ENCODE measurements at places on chromosomes 7 and 10.

DNA sequence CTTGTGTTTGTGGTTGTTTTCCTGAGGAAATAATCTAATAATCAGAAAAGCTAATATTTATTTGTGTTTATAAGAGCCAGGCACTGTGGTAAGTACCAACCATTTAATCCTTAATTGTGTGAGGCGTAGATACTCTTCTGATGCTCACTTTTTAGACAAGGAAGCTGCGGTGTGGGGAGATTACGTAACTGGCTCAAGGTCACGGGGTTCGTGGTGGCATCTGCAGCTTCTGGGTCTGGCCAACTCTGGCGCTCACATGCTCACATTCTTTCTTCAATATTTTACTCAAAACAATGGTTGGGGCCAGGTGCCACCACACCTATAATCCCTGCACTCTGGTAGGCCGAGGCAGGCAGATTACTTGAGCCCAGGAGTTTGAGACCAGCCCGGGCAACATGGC lies 77.6 kb downstream of the RALA start:
- DNase-seq: no peak

DNA sequence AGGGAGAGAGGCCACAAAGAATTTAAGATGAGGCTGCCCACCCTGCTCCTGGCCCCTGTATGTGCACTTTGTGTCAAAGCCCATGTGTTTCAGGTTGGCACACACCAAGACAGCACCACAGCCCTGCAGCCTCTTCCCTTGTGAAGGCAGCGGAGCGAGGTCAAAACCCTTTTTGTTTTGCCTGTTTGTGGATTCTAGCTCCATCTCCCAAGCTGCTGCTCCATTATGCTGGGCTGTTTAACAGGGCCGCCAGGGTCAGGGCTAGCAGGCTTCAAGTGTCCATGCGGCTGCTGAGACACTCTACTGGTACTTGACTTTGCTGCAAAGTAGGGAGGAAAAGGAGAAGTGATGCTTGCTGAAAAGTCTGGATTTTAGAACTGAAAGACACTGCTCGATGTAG lies 142.3 kb upstream of the EFCAB10 start:
- DNase-seq: no peak

- DNase-seq: no peak
Observed at GRCh38 chr10:43605850-43606322, 352 bp upstream of the ZNF485 start.

DNA sequence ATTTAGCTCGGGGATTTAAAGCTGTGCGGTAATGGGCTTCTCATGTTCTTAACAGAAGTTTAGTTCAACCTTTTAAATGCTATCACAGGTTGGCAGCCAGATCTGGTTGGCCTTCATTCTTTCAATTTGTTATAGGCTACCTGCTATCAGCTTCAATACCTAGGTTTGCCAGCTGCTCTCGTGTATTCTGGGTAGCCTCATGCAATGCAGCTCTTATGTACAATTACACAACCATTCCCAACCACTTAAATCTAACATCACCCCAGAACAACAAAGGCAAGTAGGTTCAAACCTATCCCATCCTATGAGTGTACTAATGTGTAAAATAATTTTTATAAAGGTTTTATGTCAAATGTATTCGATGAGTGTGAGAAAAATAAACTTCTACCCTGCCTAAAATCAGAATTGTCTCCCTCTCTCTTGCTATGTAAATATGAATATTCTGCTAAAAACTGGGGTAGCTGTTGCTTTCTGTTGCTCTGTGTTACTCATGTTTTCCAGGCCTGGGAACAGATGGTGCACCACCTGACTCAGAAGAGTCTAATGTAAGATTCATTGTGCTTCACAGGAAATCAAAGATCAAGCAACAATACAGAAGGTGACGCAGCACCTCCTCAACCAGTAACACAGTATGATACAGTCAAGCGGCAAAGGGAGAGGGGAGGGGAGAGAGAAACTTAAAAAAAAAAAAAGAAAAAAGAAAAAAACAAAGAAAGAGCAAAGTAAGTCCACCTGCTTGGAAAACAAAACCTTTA lies 188.6 kb downstream of the ETV1 start:
- no peak for DNase-seq

DNA sequence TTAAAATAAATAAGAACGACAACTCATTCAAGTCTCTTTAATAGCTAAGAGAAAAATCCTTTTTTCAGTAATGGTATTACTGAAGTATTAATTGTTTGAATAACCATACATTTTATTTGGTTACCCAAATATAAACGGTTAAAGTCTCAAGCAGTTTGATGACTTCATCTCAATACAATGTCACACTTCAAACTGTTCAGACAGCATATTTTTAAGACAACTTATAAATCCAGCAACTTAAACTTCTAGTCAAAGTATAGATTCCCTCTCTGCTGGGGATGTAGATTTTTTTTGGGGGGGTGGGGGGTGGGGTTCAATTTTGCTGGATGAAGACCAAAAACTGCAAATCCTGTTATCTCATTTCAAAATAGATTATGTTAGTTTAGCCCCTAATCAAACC lies 42.0 kb downstream of the GNA12 start:
- no peak for DNase-seq

GRCh38 chr10:54843932-54844331 lies 42.9 kb upstream of the PCDH15 start:
- DNase-seq: no peak

GRCh38 chr10:102122450-102122849 lies 2.3 kb upstream of the LDB1 start:
- DNase-seq: no peak

Data from stimulated activated CD4-positive, alpha-beta T cell treated with anti-CD3 and anti-CD28 coated beads, Interleukin-2, amount 100 ng/mL, for 24 hours (primary cell).